ENCODE measurements at places on chromosomes 6 and 20.

GRCh38 chr6:15477746-15478145 is 185.1 kb downstream of the DTNBP1 start:
- no peak for DNase-seq

DNA sequence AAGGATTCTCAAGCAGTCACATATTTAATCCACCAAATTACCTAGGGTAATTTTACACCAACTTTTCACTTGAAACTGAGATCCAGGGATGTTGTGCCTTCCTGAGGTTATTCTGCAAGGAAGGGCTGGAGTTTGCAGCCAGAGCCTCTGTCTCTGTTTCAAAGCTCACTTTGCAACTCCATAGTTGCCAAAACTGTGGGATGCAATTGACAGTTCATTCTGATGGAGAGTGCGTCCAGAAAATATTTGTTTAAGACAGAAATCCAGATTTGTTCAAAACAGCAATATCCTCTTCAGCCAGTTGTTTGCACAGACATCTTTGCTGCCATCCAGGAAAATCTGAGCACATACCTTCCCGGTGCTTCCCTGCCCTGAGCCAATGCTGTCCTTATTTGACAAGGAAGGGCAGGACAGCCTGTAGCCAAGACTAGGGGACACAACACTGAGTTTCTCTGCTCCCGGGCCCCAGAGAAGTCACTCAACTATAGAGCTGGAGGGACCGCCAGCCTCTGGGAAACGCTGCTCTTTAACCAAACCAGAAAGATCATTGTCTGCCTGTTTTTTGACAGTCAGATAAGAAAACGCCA is 297.4 kb downstream of the HIVEP2 start:
- no peak for DNase-seq

DNA sequence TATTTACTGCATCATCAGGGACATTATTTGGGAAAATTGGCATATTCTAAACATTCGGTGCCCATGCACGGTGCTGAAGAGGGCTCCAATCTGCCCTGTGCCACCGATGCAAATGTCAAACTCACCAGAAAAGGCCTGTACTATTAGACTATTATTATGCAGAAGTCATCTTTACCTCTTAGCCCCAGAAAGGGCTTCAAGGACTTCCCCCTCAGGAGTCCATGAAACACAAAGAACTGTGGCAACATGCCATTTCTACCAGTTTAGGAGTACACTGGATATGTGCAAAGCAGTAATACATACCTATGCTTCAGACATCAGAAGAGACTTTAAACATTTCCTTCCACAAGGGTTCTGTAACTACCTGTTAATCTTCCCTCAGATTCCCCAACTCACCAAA is 8.6 kb downstream of the DIDO1 start:
- DNase-seq: no peak

GRCh38 chr6:43579171-43579570 is 3.2 kb downstream of the POLH start:
- no peak for DNase-seq

- DNase-seq: peak; percentile 43
Observed at GRCh38 chr6:11094411-11094851, 797 bp downstream of the SMIM13 start.

GRCh38 chr20:54212226-54212625 is 4.3 kb downstream of the PFDN4 start:
- DNase-seq: no peak

DNA sequence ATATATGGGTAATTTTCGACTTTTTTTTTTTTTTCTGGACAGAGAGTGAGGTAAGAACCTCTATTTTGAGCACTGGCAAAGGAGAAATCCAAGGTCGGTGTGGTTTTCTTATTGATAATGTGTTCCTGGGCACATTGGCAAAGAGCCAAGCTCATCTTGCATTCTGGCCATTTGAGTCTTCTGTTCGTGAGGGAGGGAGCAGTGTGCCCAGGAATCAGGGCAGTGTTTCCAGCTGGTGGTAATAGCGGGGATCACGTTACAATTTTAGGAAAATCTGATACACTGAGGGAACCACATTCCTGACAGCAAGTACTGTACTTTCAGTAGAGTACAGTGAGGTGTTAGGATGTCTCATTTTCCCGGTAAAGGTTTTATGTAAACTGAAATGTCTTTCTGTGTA is 442.3 kb upstream of the MAP3K7 start:
- no peak for DNase-seq

GRCh38 chr6:6808915-6809314 is 220.4 kb downstream of the LY86 start:
- DNase-seq: no peak

- no peak for DNase-seq
Observed at GRCh38 chr20:21640556-21640955, 64.9 kb upstream of the PAX1 start.

DNA sequence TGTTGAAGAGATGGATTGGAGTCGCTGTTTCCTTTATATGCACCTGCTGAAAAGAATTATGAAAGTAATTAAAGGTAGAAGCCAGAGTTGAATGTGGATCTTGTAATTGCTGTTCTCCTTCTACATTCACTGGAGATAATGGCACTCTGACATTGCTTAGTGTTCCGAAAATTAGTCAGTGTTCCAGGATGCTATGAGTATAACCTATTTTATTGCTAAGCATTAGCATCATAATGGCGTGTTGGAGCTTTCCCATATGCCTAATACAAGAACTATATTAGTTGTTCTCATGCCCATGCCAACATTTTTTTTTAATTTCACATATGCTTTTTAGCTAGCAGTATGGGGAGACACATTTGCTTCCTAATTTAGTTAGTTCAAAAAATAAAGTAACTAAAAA is 236.4 kb downstream of the ARHGAP18 start:
- no peak for DNase-seq

- DNase-seq: no peak
Observed at GRCh38 chr20:48184229-48184628, 398.9 kb upstream of the SULF2 start.

- no peak for DNase-seq
Observed at GRCh38 chr6:25018568-25018954, 82.8 kb upstream of the RIPOR2 start.

DNA sequence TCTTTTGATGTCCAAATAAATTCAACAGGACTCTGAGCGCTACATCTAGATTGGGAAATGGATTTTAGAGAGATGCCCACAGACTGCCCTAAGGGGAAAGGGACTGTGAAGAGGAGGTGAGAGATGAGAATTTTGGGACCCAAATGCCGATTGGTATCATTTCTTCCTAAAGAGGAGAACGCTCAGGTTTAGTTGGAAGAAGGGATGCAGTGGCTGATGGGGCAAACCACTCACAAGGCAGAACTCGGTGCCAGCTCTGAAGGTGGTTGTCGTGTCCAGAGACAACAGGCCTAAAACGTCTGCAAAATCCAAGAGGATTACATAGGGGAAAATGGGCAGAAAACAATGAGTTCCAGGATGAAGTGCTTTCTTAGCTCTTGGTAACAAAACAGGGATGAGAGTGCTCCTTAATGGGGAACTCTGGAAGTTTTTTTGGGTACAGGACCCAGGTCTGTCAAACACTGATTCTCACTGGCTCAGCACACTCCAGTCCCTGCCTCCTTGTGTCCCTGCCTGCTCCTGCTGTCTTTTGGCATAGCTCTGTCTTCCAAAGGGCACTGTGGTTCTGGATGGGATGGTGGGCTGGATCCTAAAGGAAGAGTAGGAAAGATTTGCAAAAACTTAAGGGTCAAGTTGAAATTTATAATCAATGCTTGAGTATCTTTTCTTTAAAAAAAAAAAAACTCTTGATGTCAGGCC is 29.0 kb downstream of the NEDD9 start:
- no peak for DNase-seq

GRCh38 chr6:117142995-117143394 is 122.4 kb upstream of the VGLL2 start:
- no peak for DNase-seq

- no peak for DNase-seq
Observed at GRCh38 chr6:42790549-42791181, 8.8 kb downstream of the BICRAL start.

DNA sequence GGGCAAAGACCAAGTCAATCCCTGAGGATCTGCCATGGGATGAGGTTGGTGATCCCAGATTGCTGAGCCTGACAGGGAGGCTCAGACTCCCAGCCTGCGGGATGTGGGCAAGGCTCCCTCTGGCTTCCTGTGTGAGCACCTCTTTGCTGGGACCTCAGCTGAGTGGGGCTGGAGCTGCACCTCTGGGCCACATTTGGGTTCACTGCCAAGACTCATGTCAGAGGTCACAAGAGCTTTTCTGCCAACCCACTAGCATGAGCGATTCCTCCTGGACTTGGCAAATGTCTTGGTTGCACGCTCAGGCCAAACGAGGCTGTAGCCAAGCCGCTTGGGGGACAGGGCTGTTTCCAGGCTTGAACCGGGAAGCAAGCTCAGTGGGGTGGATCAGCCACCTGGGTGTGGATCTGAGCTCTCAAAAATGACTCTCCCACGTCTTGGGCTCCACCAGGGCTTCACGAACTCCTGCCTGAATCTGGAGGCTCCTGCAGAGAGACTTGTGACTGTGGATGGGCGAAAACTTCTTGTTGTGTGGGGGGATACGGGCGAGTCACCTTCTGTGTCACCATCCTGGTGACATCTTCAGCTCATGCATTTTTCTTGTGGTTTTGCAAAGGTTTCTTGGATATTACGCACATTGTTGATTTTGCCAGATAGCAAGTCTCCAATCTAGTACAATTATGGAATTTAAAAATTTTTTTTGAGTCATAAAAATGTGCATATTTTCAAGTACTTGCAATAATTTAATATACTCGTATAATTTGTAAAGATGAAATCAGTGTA is 359.5 kb downstream of the CDH4 start:
- DNase-seq: no peak

DNA sequence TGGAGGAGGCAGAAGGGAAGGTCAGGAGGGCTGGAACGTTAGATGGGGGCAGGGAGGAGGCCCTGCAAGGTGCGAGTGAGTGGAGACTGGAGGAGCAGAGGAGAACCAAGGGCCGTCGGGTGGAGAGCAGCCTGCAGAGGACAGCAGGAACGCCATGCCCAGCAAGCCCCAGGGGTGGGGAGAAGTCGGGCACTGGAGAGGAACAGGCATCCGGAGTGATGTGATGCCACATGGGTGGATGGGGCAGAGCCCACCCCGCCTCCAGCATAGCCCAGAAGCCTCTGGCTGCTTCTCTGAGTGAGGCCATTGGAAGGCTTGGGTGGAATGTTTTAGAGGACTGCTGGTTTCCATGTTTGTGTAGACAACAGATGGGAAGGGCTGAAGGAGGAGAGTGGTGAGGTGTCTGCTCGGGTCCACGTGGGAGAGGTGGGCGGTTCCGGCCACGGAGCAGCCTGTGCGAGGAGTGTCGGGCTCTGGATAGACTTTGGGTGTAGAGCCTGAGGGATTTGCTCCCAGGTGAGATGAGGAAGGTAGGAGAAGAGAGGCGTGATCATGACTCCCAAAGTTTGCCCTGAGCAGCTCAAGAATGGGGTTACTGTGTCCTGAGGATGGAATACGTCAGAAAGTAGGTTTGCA is 221.4 kb downstream of the SMOC2 start:
- DNase-seq: no peak

DNA sequence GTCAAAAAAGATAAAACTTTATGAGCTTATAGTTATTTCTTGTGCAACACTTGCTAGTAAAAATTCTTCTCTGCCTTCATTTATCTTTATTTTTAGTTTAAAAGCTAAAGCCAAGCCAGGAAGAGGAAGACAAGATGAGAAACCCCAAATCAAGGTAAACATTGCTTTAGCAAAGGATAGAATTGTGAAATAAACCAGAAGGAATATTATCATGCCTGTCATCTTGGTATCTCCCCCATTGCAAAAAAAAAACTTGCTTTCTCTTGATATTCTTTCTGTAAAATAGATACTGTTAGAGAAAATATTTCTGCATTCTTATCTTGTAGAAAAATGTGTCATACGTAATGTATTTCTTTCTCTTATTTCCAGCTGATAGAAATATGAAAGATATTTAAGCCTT is 432.8 kb downstream of the GJA1 start:
- no peak for DNase-seq

DNA sequence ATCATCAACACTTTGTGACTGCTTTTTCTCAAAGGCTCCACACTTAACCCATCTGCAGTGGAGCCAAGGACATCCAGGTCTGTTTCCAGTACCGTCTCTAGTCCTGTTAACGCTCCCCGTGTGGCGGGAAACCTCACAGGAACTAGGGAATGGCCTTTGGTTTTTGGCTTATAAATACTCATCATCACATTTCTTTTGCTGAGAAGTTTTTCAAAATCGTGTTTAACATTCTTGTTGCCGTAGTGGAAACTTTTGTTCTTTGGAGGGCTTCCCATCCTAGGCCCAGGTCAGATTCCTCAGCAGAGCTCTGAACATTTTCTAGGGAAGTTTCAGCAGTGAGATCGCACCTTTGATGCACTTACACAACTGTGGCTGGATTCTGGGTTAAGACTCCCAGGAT is 24.6 kb downstream of the DAAM2 start:
- DNase-seq: no peak

DNA sequence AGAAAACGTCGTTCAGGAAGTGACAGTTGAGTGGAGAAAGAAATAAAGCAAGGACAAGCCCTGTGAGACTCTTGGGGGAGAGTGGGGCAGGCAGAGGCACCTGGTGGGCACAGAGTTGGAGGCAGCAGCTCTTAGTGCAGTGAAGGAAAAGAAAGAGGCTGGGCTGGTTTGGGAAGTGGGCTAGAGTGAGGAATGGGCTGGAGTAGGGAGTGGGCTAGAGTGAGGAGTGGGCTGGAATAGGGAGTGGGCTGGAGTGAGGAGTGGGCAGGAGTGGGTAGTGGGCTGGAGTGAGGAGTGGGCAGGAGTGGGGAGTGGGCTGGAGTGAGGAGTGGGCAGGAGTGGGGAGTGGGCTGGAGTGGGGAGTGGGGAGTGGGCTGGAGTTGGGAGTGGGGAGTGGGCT is 43.7 kb upstream of the BCAS1 start:
- no peak for DNase-seq

DNA sequence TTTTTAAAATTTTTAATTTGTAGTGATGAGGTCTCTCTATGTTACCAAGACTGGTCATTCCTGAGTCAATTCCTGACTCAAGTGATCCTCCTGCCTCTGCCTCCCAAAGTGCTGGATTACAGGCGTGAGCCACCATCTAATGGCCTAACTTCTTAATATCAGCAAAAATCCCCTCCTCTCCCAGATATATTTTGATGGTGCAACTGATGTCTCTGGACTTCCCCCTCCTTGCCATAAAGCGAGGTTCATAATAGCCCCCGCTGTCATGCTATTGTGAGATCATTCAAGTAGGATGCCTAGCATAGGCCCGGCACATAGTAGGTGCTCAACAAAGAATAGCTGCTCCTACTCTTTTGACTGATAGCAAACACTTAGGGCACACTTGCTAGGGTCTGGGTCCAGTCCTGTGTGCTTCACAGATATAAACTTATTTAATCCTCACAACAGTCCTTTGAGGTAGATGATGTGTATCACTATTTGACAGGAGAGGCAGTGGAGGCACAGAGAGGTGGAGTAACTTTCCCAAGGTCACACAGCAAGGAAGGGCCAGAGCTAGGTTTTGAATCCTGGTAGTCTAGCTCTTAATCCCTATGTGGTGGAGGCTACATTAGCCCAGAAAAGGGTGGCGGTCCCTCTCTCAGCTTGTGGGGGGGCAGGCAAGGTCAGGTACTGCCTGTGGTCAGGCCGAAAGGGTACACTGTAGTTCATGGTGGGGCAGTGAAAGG is 14.6 kb downstream of the SRC start:
- DNase-seq: no peak

GRCh38 chr6:119333707-119334295 is 15.8 kb downstream of the MAN1A1 start:
- no peak for DNase-seq

- DNase-seq: no peak
Observed at GRCh38 chr6:43310134-43310533, 1.5 kb upstream of the CRIP3 start.

Data from stimulated activated CD4-positive, alpha-beta T cell treated with anti-CD3 and anti-CD28 coated beads, Interleukin-12 subunit alpha, Interleukin-12 subunit beta, amount 100 ng/mL, for 24 hours (primary cell).